ENCODE measurements at places on chromosomes 1 and 21.

DNA sequence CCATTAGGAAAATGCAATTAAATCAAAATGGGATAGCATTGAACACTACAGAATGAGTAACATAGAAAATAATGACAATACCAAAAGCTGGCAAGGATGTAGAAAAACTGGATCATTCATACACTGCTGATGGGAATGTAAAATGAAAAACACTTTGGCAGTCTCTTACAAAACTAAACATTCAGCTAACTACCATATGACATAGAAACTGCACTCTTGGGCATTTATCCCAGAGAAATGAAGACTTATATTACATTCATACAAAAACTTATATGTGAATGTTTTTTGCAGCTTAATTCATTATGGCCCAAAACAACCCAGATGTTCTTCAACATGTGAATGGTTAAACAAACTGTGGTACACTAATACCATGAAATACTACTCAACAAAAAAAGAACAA, 66.4 kb downstream of the ANKRD13C start:
- DNase-seq = no peak

DNA sequence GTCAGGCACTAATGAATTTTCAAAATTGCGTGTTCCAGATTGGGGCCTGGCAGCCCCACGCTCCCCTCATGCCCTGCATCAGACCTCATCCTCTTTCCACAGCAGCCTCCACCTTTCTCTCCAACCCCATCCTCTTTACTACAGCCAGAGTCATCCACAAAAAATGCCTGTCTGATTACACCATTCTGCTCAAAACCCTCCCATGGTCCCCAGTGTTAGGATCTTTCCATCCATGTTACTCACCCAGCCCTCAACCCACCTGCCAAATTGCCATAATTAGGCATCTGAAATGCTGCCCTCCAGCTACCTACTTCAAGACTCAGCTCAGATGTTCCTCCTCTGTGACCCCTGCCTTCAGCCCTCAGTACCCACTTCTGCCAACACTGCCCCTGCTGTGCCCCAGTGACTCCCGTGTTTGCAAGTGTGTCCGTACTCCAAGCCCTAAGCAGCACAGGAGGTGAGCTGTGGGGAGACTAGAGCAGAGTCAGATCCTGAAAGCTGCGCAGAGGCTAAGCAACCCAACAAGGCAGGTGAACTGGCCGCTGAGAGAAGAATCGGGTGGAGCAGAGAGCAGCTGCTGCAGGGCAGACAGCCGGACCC, 715 bp upstream of the ARTN start:
- DNase-seq = no peak

DNA sequence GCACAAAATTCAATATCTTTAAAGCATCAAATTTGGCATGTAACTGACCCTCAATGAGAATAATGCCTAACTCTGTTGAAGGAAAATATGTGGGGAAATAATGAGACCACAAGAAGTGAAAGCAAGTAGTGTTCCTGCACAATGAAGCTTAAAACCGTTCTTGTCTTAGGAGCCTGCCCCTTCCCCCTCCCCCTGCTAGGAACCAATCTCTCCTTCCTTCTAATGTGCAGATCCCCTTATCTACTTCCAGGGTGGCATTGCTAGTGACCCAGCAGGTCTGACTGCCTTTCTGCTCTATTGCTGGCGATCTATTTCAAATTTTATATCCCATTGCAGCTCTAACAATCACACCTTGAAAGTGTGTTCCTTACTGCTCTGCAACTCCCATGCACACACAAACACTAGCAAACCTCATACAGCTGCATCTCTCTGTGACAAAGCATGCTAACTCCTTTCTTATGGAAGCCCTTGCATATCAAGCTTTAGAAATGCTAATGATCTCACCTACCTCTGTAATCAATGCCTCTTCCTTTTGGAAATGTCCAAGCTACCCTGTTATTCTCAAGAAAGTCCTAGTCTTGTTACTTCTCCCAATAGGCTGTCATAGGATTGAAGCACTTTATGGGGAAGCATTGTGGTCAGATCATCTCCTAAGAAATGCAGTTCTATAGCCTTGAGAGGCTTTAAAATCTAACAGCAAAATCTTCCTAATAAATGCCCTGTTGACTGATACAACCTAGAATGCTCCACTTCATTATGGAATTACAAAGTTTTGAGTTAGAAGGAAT, 26.5 kb downstream of the BCL9 start:
- DNase-seq = no peak

DNA sequence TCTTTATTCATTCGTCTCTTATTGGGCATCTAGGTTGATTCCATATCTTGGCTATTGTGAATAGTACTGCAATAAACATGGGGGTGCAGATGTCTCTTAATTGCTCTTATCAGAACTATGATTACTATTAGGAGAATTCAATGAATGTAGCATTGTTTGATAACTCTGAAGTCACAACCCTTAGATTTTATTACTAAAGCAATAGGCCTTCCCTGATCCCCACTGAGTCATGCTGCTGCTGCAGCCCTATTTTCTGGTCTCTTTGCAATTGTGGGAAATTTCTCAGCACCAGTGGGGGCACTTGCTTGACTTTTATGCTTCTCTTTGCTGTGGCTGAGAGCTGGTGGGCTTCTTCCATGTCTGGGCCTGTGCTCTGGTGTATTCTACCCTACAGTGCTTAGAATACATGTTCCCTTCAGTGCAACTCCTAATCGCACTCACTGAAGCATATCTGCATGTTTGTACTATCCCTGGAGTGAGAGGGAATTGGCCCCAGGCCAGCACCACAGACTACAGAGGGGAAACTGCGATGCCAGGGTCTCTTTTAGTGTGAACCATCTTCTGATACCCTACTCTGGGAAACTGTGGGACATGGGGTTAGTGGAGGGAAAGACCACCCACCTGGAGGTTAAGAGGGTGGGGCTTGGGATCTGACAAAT, 52.2 kb upstream of the ROR1 start:
- DNase-seq = no peak

- no peak for DNase-seq
Observed at GRCh38 chr1:24652382-24652781, 9.3 kb downstream of the SRRM1 start.

DNA sequence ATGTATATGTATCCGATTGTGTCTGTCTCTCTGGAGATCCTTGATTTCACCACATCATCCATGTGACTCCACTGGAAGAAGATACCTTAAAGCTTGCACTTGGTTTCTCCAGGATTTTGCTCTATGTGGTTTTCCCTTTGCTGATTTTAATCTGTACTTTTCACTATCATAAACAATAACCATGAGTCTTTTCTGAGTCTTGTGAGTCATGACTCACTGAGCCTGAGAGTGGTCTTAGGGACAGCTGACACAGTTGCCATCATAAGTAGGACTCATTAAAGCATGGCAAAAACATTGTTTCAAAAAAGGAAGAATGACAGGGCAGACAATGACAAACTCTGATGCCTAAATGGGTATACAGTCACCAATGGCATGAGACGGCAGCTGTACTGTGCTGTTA, 226.2 kb downstream of the AKT3 start:
- no peak for DNase-seq

DNA sequence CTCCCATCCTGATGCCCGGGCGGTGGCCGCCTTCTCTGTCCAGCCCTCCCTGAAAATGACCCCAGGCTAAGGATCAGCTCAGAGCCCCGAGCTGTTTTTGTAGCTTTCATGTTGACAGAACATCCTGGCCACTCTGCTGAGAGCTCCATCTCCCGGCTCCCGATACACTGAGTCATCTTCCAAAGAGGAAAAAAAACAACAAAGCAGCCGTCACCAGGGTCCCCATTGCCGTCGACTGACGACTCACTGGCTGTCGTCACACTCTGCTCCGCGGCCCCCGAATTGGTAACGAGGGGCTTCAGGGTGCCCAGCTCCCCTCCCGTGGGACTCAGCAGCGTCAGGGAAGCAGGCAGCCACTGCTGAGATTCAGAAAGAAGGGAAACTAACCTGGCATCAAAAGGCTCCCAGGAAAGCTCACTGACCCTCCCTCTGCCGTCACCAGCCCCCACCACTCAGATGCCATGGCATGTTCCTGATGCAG, 67.2 kb downstream of the CD46 start:
- no peak for DNase-seq

DNA sequence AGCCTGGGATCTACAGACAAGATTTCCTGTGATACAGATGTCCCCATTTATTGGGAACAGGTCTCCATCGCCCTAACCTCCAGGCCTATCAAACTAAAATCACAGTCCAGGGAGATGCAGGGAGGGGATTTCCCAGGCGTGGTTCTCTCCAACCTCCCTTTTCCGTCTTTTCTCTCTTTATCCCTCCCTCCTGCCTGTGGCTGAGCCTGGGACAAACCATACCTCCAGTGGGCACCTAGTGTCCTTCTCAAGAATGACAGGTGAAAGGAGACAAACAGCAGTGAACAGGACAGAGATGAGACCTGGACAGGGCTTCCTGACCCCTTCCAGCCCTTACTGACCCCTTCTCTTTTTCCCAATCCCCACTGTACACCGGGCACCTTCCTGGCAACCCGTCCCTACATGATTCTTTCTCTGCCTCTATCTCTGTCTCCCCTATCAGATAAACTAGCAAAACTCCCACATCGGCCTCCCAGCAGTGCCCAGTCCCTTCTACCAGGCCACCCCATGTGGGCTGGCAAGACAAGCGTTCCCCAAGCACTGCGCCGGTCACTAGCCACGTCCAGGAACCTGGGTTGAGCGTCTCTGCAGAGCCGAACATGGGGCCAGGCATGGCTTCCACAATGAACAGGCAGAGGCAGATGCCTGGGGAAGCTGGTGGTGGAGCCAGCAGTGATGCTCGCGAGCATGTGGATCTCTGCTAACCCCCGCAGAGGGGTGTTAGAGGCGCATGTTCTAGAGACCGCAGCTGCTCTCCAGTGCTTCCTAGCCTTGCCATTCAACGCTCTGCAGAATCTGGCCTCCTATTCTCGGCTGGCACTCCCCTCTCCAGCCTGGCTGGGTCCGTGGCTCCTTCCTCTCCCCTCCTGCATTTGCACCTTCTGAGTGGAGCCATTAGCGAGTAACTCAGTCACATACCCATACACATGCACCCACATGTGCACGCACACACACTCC, 54.7 kb downstream of the ELK4 start:
- no peak for DNase-seq

- DNase-seq = no peak
Observed at GRCh38 chr1:210373878-210374599, 45.3 kb downstream of the HHAT start.
